ENCODE measurements at places on chromosomes 2 and 18.

DNA sequence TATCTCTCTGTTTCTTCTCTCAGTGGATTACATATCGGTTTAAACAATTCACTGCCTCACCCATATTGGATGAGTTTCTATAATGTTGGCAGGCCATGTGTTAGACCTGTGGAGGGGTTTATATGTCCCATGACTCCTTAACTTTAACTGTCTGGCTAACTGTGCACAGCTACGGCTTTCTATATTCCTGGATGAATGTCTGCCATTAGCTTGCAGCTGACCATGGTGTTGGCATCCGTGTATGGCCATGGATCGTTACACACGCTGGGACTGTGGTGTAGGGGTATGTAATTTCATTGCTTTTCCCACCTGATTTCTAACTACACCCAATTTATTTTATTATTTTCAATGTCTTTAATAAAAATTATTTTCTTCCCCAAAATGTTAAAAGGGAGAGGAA, 3.3 kb upstream of the TANC1 start:
- no peak for DNase-seq

- DNase-seq = no peak
Measured at GRCh38 chr2:64750001-64750816, 96.5 kb upstream of the SERTAD2 start.

DNA sequence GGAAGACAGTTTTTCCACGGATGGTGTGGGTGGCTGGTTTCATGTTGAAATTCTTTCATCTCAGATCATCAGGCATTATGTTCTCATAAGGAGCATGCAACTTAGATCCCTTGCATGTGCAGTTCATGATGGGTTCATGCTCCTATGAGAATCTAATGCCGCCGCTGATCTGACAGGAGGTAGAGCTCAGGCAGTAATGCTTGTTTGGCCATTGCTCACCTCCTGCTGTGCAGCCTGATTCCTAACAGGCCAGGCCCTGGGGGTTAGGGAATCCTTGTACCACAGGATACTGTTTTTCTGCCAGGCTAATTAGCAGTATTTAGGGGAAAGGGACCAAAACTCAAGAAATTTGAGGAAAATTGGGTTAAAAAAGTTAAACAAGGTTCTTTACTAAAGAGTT, 5.3 kb upstream of the LHCGR start:
- no peak for DNase-seq

DNA sequence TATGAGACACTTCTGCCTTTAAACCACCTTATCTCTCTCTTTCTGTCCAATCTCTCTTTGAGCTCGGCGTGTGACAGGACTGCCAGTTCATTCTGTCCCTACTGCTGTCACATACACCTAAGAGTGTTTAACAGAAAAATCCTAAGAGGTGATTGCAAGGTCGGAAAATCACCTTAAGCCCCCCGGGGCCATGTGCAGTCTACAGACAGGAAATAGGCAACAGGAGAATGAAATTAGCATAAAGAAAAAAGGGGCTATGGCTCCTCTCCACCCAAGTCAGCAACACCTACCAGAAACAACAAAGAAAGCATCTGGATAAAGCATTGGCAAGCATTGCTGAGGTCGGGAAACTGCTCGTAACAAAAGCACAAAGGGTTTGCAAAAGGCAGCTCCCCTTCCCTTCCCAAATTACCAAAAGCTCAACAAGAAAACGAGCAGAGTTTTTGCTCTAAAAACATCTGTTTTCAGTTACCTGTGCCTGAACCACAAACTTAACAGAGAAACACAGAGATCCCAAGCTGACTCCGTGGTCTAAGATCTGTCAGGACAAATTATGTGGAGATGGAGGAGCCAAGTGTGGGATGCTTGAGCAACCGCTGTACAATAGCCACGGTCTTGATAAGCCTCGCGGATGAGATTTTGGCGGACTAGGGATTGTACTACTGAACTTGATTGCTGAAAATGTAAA, 30.4 kb downstream of the ANKRD44 start:
- no peak for DNase-seq

DNA sequence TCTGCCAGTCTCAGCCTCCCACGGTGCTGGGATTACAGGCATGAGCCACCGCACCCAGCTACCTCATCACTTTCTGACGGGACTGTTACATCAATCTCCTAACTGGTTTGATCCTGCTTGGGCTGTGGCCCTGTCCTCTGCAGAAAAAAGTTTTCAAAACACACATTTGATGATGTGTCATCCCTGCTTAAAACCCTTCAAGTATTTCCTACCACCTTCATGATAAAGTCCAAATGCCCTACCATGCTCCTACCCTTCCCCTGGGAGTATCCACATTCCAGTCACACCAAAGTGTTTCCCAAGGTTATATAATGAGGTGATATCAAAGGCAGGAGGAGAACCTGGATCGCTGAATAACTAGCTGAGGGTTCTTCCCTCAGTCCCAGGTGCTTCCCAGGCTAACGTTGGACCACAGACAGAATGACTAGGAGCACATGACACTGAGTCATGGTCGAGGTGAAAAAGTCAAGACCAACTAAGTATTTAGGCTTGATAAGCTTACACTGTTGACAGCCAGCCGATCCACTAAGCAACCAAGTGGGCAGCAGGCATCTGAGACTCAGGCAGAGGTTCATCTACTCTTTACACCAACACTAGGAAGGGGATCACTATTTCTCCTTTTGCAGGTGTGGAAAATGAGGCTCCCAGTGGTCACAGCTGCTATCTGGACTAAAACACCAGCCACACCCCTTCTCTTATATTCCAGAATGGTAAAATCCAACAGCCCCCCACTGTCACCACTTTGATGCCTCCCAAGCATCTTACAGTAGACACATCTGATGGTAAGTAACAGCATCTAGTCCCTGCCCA, 31.8 kb downstream of the CYRIA start:
- DNase-seq = no peak

DNA sequence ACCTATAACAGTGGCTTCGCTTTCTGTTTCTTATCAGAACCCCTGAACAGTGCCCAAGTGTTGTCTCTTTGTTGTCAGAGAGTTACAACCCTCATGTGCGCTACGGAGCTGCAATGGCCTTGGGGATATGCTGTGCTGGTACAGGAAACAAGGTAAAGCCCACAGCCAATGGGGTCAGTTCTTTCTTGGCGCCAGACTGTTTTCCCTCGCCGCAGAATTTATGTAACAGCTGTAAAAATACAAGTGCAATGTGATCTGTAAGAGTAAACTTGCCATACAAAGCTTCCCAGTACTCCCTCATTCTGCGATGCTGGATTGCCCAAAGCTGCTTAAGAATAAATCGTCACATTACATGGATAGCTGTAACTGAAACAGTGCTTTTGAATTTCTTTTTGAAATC, 13.9 kb upstream of the HTR2B start:
- DNase-seq = no peak

DNA sequence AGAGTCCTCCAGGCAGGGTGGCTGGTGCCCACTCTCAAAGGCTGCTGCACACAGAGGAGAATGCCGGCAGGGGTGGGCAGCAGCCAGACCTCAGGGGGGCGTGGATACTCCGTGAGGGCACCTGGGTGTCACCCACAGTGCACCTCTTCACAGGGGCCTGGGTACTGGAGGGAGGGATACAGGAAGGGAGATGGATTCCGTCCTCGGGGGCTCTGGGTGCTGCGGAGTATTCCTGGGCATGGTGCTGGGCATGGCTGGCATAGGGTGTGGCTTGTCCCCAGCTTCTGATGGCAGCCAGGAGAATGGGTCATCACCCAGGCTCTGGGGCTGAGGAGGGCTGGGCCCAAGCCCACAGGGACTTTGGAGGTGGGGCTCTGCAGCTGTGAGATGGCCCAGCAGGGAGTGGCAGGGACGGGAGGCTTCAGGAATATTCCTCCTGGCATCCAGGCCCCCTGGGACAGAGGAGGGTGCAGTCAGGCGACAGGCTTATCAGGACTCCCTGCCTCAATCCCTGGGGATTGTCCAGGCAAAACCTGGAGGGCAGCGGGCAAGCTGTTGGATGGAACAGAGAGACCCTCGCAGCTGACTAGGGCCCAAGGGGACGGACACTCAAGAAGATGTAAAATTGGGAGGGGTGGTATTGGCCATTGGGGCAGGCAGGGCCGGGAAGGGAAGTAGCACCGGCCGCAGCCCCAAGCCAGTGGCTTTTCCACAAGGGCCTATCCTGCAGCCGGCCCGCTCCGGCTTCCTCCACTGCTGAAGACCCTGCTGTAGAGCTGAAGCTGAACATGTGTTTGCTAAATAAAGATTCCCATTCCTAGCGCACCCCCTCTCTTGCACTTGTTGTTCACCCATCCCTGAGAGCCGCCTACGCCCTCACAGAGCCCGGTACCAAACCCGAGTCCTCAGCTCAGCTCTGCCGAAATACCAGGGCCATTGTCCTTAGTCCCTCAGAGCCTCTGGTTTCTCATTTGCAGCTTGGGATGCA, 5.7 kb upstream of the KLHL30 start:
- DNase-seq = no peak

- DNase-seq = no peak
Measured at GRCh38 chr2:235979753-235980435, 188.3 kb downstream of the GBX2 start.

- peak; percentile 18 for DNase-seq
Measured at GRCh38 chr2:43605079-43605655, 9.3 kb upstream of the THADA start.

GRCh38 chr18:9913151-9913525, 678 bp upstream of the VAPA start:
- no peak for DNase-seq

DNA sequence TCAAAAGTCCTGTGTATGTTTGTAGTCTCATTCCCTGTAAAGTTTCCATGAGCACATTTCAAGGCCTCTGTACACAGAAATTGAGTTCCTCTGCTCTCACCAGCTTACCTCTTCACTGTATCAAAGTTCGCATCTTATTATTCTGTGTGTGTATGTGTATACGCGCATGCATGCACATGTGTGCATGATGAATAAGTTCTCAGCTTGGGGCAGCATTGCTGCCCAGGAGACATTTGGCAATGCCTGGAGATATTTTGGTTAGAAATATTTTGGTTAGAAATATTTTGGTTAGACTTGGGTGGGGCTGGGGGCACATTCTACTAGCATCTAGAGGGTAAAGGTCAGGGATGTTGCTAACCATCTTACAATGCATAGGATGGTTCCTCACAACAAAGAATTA, 23.4 kb downstream of the TCF7L1 start:
- no peak for DNase-seq

DNA sequence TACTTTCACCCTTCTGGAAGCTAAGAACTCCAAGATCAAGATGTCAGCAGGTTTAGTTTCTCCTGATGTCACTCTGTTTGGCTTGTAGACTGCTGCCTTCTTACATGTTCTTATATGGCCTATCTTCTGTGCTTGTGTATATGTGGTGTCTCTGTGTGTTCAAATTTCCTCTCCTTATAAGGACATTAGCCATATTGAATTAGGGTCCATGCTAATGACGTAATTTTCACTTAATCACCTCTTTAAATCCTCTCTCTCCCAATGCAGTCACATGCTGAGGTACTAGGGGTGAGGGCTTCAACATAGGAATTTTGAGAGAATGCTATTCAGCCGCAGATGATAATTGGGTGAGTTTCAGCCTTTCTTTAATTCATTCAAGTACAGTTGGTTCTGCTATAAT, 458.3 kb upstream of the SYT4 start:
- DNase-seq = no peak

GRCh38 chr18:54616220-54616848, 25.3 kb downstream of the DYNAP start:
- DNase-seq = no peak

DNA sequence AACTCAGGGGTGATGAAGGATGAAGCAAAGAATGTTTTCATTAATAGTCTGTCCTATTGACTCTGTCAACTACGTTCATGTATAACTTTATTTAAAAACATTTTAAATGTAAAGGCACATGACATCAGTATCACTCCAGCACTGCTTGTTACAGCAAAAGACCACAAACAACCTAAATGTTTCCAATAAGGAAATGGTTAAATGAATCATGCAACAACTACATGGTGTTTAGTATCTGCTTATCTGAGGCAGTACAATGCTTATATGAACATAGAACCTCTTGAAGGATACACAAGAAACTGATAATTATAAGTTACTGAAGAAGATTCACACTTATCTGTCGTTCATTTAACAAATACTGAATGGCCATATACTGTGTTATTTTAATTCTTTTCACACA, 8.4 kb downstream of the BARD1 start:
- DNase-seq = no peak

- DNase-seq = no peak
Measured at GRCh38 chr2:127386246-127386645, 1.5 kb downstream of the MAP3K2 start.

GRCh38 chr2:120754067-120754960, 18.6 kb downstream of the GLI2 start:
- no peak for DNase-seq

GRCh38 chr18:13548106-13548819, 178.1 kb downstream of the FAM210A start:
- no peak for DNase-seq

GRCh38 chr18:10508591-10508990, 17.2 kb upstream of the NAPG start:
- no peak for DNase-seq

- no peak for DNase-seq
Measured at GRCh38 chr2:479031-479430, 191.1 kb upstream of the ALKAL2 start.

- no peak for DNase-seq
Measured at GRCh38 chr2:98009887-98010760, 14.4 kb upstream of the TMEM131 start.

DNA sequence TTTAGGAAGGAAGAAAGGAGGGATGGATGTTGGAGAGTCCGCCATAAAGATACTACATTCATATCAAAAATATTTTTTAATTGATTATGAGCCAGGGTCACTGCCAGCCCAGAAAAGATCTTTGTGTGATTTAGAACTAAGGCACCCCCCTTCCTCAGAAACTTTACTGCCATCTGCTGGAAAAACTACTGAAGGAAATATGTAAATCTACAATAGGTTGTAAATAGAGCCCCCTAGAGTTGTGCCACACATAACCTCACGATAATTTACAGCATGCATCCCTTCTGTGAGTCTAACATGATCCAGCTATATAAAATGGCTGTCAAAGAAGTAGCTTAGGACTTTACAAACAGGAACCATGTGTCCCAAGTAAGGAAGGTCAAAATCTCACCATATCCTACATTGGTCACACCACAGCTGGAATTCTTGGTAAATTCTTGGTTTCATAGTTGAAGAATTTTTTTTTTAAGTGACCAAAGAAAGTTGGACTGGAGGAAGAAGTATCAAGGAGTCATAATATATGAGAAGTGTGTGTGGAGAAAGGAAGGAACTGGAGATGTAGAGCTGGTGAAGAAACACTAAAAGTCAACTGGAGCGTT, 152.5 kb downstream of the CYP26B1 start:
- DNase-seq = no peak

GRCh38 chr18:9434122-9434701, 41.1 kb upstream of the RALBP1 start:
- DNase-seq = peak; percentile 62

DNA sequence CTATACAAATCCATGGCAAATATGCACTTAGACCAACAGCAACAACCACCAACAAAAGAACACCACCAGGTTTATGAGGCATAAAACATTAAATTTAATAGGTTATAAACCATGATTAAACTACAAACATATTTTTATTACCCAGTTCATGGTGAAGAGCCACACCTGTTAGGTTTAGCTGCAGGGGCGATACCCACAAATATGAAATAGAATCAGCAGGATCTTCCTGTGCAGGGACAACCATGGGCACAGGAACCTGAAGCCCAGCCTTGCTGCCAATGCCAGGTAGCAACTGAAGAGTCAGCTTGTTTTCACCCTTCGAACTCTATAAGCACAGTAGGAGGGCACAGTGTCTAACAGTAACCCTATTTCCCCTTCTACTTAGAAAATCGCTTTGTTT, 675.0 kb downstream of the SATB2 start:
- DNase-seq = no peak

GRCh38 chr2:47043142-47043890, 111.8 kb downstream of the STPG4 start:
- DNase-seq = no peak
